GM23338 (cell line): ENCODE measurements at places on chromosomes 2 and 18. TPM values are rescaled to one million over a fixed set of nuclear protein-coding genes. Genes with fewer than 3 reads are reported as not detected.

Gene KRTCAP3
- polyA plus RNA-seq = 51.2 and 52.4 TPM in 2 replicates

Gene RAD51AP2
- polyA plus RNA-seq = 0.16 and 0.23 TPM in 2 replicates

Gene NAT8
- not detected in 2 replicates for polyA plus RNA-seq

Gene IL18RAP
- not detected in 2 replicates for polyA plus RNA-seq

Gene ZSWIM2
- polyA plus RNA-seq = not detected in 2 replicates

Gene NRP2
- polyA plus RNA-seq = 18.4 and 19.1 TPM in 2 replicates
